ENCODE measurements at places on chromosomes 3 and 15. TPM values are rescaled to one million over a fixed set of nuclear protein-coding genes. Genes with fewer than 3 reads are reported as not detected.

DNA sequence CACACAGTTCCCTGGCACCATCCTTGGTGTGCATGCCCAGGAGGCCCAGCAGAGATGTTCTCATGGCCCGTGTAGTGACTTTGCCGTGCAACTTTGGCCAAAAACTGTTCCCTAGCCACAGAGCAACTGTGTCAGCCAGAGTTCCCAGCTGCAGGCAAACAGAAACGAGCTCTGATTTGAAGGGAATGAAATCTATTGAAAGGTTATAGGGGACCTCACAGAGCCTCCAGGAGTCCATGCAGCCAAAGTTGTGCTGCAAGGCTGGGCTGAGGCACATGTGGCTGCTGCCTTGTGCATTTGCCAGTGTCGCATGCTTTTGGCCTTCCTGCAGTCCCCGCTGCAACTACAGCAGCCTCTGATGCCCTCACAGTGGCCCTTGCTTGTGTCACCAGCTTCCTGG is 70.5 kb downstream of the PLXNA1 start:
- no peak overlapping the region for H3K27ac ChIP-seq
- no peaks in the 10 kb centered on the region for H3K36me3 ChIP-seq
- no peak for DNase-seq
- H3K27me3 ChIP-seq = peaks cover 4% of the 10 kb centered on the region
- H3K4me1 ChIP-seq = no peaks in the 10 kb centered on the region
- H3K4me3 ChIP-seq = no peak overlapping the region

DNA sequence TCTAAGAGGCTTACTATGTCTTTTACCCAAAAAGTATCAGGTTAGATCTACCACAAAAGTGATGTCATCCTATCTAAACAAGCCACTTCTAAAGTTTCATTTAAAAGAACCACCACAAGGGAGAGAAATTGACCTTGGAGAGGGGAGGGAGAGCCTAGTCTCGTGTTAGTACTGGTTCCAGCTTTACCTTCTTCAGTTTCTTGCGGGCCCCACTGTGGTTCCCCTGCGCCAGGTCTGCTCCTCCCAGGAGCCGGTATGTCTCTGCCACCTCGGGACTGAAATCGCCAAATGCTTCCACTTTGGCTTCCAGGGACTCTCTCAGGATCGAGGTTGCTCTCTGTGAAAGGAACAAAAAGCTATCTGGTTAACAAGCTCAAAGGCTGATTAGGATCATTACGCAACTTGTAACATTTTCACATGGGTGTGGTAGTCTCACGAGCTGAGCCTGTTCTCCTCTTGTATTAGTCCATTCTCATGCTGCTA is 51.1 kb downstream of the SYNM start:
- no peaks in the 10 kb centered on the region for H3K27me3 ChIP-seq
- H3K4me3 ChIP-seq = no peak overlapping the region
- H3K27ac ChIP-seq = no peak overlapping the region
- H3K36me3 ChIP-seq = no peaks in the 10 kb centered on the region

GRCh38 chr3:71218508-71218907 is 365.0 kb downstream of the FOXP1 start:
- H3K36me3 ChIP-seq = no peaks in the 10 kb centered on the region
- no peak for DNase-seq
- H3K27me3 ChIP-seq = no peaks in the 10 kb centered on the region
- H3K4me1 ChIP-seq = no peaks in the 10 kb centered on the region

DNA sequence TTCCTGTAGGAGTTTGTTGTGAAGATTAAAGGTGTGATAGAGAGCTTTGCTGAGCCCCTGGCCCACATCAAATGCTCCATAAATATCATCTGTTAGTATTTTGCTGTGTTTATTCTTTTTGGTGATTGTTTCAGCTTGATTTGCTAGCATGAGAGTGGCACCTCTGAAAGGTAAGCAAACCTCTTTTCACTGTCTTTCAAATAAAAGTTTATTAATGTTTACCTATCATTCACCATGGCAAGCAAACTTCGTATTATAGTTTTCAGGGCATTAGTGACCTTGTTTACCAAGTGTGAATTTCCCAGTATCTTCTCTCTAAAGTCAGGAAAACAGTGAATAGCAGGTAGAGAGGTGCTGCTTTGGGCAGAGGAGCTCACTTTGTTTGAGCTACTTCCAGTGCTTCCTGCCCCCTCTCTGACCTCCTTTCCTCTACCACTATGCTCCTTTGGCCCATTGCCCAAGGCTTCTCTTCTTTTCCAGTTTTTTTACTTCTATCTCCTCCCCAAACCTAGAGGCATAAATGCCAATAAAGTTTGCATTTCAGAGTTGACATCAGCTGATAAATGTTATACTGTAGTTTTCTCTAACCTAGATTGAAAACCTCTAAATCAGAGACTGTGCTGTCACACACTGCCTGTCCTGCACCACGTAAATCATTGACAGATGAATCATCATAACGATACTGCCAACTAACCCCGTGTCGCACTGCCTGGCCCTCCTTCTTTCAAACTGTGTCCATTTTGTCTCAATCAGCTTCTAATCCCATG is 569.0 kb downstream of the TUSC7 start:
- H3K4me1 ChIP-seq = peaks cover 24% of the 10 kb centered on the region
- H3K27me3 ChIP-seq = no peaks in the 10 kb centered on the region
- H3K36me3 ChIP-seq = no peaks in the 10 kb centered on the region
- H3K27ac ChIP-seq = peak overlapping the region; percentile 71
- no peak overlapping the region for H3K4me3 ChIP-seq
- peak; percentile 51 for DNase-seq

DNA sequence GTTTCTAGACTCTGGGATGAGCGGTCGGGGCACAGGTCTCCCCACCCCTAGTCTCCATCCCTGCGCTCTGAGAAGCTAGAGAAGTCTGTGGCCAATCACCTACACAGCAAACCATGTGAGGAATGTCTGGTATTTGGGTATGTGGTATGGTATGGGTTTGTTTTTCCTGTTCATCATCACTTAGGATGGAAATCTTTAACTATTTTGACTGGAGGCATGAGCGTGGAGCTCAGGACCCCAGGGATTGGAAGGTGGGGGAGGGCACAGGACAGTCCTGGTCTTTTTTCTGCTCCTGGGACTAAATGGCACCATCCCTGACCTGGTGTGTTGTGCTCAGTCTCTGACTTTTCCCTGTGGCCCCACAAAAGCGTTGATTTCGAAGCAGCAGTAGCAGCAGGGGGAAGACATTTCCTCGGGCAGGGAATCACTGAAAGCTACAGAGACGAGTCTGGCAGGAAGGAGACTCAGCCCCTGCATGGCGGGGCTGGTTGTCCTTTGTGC is 191.7 kb upstream of the TPM1 start:
- no peaks in the 10 kb centered on the region for H3K36me3 ChIP-seq
- DNase-seq = no peak
- H3K4me3 ChIP-seq = no peak overlapping the region

GRCh38 chr3:23071758-23072157 is 131.4 kb upstream of the UBE2E2 start:
- no peaks in the 10 kb centered on the region for H3K27me3 ChIP-seq
- H3K36me3 ChIP-seq = no peaks in the 10 kb centered on the region
- DNase-seq = peak; percentile 14

SCAP gene
- total RNA-seq = 216 TPM

TEX55 gene
- total RNA-seq = not detected

WDR73 gene
- 37.4 TPM for total RNA-seq

GP9 gene
- 1.2 TPM for total RNA-seq

RTP3 gene
- total RNA-seq = not detected

TIGIT gene
- total RNA-seq = 5.6 TPM
